ENCODE measurements at places on chromosomes 12 and 14.

GRCh38 chr14:61342932-61343331, 21.6 kb downstream of the PRKCH start:
- no peak for DNase-seq

DNA sequence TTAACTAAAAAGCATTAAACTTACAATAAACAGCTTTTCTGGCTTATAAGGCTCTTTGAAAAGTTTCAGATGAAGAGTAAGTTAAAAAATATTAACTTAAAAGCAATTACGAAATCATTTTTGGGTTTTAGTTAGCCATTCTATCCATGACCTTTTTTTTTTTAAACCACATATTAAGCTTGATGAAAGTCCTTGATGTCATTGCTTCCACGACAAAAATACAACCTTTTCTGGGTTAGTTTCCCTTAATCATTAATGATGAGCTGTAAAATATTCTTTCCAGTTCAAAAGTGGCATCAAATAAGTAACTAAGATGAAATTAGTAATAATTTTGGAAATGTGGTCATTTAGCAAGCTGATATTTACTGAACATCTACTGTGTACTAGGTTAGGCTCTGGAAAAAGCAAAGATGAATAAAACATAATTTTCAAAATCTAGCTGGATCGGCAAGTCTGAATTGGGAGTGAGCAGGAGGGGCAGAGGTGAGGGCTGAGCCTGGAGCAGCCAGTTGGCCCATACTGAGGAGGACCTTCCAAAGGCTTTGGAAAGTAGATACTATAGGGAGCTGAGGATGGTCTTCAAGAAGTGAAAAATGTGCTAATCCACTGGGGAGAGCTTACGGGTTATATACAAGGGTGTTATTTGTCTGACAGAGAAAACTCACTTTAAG, 345.2 kb downstream of the ZFP36L1 start:
- no peak for DNase-seq

- DNase-seq, result peak; percentile 14
Observed at GRCh38 chr12:107992870-107993451, 136.1 kb upstream of the WSCD2 start.

GRCh38 chr14:50924843-50925242, 19.4 kb downstream of the PYGL start:
- DNase-seq, result no peak

DNA sequence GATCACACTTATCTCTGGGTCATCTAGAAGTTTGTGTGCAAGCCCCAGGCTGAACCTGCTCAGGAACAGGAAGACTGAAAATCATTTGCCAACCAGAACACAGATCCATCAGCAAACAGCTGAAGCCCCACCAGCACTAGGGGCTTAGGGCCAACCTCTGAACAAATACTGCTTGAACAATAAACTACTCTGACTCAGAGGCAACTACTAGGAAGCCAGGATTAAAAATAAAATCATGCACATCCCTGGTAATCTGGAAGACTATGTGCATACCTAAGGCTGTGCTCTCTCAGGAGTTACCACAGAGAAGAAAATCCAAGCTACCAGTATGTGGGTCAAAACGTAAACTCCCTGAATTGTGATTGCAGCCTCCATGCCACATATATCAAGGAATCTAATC, 15.9 kb downstream of the GALNT8 start:
- DNase-seq, result no peak

DNA sequence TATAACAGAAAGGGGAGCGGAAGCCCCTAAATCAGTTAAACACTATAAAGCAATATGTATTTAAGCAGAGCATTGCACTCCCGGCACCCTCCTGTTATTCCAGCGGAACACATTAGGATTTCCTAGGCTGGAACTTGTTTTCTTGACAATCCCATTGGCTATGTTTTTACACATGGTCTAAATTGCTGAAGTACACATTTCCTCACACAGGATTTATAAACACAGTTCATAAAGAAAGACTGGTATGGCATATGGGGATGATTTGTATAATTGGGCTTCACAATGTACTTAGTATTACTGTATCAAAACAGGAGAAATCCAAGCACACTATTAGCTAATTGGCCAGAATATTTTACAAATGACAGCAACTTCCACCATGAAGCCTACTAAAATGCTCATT, 23.3 kb downstream of the PAX9 start:
- no peak for DNase-seq

DNA sequence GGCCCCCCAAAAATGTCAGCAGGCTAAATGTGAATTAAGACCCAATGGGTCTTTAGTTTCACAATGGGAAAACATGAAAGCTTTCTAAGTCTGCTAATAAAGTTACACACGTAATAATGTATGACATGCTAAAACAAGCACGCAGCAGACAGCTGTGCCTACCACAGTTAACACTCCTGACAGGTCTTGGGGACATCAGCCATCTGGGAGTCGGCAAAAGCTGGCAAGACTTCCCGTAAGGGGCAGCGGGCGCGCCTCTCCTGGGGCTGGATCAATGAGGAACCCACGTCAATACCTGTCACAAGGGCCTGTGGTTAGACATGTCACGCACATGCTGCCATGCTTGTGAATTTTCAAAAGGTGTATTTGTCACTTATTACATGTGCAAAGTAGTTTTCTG, 45.0 kb downstream of the ACTN1 start:
- DNase-seq, result no peak

DNA sequence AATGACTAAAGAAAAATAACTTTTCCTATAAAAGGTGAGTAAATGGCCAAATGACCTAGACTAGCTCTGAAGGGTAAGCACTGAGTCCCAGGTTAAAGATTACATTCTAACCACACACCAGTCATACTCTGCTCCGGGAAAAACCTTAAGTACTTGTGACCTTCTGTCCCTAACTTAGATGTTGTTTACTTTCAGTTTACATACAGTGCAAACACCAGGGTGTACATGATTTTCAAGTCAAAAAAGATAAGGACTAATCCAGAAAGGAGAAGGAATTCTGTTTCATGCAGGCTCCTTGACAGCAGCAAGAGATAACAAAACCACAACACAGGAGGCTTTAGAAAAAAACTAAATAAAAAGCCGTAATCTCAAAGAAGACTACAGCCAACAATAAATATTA, 174.2 kb downstream of the PPM1H start:
- DNase-seq, result no peak

DNA sequence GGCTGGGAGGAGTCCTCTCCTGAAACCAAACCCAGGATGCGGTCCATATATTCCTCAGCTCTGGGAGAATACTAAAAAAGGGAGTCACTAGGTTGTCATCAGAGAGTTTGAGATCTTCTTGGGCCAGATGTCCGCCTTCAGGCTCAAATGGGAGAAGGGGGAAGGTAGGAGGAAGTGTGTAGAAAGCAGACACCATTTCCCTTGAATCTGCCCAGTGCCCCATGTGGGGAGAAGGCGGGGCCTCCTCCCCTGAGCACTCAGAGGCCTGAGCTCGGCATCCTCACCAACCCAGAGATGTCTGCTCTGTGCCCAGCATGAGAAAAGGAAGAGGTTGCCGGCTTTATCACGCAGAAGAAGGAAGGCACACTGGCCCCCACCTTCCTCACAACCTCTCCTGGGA, 37.3 kb downstream of the LTBP2 start:
- peak; percentile 55 for DNase-seq

DNA sequence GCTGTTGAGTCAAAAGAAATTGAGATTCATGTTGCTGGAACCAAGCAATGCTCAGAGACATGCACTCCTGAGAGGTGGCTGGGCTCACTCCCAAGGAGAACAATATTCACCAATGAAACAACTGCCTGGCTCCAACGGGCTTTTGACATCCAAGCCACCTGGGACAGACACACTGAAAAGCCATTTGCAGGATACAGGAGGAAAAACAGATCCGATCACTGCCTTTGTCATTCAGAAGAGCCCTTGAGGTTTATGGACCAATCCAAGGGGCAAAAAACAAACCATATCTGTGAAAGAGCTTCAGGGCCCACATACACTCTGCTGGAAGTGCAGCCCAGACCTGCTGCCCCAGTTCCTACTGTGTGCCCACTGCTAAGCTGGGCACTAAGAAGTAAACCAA, 277.5 kb downstream of the NUAK1 start:
- no peak for DNase-seq

DNA sequence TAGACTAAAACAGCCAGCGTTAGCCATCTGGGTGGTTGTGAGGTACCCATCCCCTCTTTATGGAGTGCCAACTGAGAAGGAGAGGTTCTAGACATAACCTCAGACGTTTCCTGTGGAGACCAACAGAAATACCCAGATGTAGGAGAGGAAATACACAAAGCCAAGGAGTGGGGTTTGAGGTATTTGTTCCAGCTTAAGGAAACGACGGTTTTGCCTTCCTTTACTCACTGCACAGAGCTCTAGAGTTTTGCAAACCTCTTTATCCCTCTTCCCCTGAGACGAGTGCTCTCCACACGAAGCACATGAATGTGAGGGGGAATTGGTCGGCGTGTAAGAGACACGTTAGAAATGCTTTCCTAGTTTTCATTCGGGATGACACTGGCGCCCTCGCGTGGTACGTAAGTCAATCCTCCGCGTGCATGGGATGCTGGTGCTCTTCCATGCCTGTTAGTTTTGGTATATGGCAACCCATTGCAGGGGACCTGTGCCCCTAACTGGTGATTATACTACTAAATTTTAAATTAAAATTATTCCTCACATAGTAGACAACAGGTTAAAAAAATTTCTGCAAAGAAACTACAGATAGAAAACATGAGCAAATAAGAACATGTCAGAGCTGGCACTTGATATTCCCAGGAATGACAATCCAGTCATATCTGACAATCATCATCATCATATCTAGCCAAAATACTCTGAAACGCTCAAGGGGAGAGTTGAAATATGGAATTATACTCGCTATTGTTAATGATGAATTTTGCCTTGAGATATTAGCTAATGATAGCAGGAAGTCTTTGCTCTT, 121.7 kb downstream of the PPM1H start:
- peak; percentile 76 for DNase-seq

- peak; percentile 92 for DNase-seq
Observed at GRCh38 chr12:64099397-64099796, 122.7 kb downstream of the KICS2 start.

DNA sequence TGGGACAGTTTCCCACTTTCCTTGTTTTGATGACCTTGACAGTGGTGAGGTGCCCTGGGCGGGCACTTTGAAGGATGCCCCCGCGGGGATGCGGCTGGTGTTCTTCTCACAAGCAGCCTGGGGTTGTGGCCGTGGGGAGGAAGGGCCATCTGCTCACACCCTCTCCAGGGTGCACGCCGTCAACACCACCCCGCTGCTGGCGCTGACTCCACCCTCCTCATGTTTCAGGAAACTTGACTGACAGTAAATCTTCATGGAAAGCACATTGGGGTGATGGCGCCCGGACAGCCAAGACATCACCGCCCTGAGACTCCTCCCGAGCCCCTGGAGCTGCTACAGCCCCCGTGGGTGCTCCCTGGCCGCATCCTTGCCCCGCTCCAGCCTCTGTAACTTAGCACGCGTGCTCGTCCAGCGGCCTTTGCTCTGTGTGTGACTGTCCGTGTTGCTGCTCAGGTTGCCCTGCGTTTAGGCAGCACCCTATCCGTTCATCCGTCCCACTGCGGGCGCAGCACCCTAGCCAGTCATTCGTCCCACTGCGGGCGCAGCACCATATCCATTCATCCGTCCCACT, 150.2 kb upstream of the C14orf180 start:
- no peak for DNase-seq

GRCh38 chr12:28023156-28023887, 50.8 kb upstream of the PTHLH start:
- peak; percentile 93 for DNase-seq

- DNase-seq, result no peak
Observed at GRCh38 chr12:117172168-117172567, 18.1 kb downstream of the FBXO21 start.

DNA sequence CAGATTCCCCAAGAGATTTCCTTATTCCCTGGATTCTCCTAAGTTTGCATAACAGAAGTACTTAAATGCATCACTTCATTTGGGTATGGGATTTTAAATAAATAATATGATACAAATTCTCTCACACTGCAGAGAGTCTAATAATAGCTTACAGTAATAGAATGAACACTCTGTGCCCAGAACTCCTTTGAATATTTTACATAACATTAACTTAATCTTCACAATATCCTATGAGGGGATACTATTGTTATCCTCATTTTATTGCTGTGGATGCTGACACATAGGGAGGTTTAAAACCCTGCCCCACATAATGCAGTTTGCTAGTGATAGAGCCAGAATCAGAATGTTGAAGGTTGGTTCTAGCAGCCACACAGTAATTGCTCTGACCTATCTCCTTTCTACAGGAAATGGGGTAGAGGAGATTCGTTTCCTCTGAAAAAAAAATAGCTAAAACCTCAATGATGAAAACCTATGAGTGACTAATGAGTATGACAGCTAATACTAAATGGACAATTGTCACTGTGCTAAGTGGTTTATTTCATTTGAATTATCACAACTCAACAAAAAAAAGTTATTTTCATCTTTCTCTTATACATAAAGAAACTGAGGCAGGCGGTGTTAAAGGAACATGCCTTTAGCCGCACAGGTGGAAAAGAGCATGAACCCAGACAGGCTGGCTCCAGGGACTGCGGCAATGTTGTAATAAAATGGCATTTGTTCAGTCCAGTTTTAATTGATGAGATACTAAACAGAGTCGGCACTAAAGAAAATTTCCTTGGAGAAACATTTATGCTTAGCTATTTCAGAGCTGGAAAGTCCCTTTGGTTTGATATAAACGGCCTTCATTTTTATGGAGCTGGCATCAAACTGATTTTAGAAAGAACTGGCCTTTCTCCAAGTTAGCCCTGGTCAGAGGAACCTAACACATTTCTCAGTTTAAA, 880.9 kb downstream of the NRXN3 start:
- DNase-seq, result peak; percentile 30

GRCh38 chr12:128322341-128322740, 55.4 kb downstream of the TMEM132C start:
- no peak for DNase-seq

DNA sequence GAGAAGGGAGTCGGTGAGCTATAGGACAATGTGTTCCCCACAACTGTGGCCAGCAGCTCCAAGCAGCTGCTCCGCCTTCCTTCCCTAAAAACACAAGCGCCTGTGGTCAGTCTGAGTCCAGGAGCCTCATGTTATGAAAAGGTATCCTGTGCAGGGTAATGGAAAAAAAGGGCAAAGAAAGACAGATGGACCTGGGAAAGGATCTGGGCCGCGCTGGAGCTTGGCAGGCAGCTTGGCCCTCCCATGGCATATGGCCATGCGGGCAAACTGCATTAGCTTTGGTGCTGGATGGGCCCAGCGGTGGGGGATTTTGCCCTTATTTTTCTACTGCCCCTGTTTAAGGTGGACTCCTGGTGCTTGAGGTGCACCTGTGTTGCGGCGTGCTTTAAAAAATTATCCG, 23.7 kb upstream of the CHST11 start:
- DNase-seq, result no peak

GRCh38 chr12:104342635-104343249, 39.2 kb downstream of the EID3 start:
- no peak for DNase-seq

GRCh38 chr12:120496413-120497340, 764 bp downstream of the DYNLL1 start:
- peak; percentile 63 for DNase-seq
